Parietal lobe (tissue), 2 donors: ENCODE measurements at places on chromosomes 4 and X. TPM values are rescaled to one million over a fixed set of nuclear protein-coding genes. Genes with fewer than 3 reads are reported as not detected.

Gene HTR2C
- 2.8 TPM for total RNA-seq

Gene TMSB15B
- total RNA-seq = 49.1 TPM

Gene HS6ST2
- total RNA-seq = 5.3 TPM

Gene NFKB1
- 9.4 TPM for total RNA-seq

Gene XK
- 2.2 TPM for total RNA-seq

Gene IBSP
- not detected for total RNA-seq

Gene CXCL6
- total RNA-seq = 0.31 TPM

Gene CLDN34
- not detected for total RNA-seq

Gene TSPAN7
- total RNA-seq = 81.7 TPM

Gene TLR2
- total RNA-seq = 0.63 TPM

Gene MAGEB2
- total RNA-seq = not detected

Gene RTL9
- total RNA-seq = 0.63 TPM

Gene ZNF711
- total RNA-seq = 148 TPM

Gene SMIM31
- total RNA-seq = not detected

Gene HELQ
- 22.5 TPM for total RNA-seq

Gene SYP
- 121 TPM for total RNA-seq

Gene NALF2
- 3.4 TPM for total RNA-seq

Gene FRMPD4
- 34.1 TPM for total RNA-seq

Gene ZBED1
- 41.9 TPM for total RNA-seq

Gene TCEAL5
- total RNA-seq = 6.6 TPM

Gene POU3F4
- total RNA-seq = 18.8 TPM

Gene TENM3
- 48.2 TPM for total RNA-seq

Gene UBE2A
- total RNA-seq = 39.8 TPM
